ENCODE measurements at places on chromosomes 7 and 10. TPM values are rescaled to one million over a fixed set of nuclear protein-coding genes. Genes with fewer than 3 reads are reported as not detected.

GRCh38 chr7:155309021-155309338 is 11.3 kb downstream of the INSIG1 start:
- H3K4me1 ChIP-seq: no peaks in the 10 kb centered on the region
- no peak for DNase-seq
- peaks cover 15% of the 10 kb centered on the region for H3K36me3 ChIP-seq
- no peaks in the 10 kb centered on the region for H3K27me3 ChIP-seq

DNA sequence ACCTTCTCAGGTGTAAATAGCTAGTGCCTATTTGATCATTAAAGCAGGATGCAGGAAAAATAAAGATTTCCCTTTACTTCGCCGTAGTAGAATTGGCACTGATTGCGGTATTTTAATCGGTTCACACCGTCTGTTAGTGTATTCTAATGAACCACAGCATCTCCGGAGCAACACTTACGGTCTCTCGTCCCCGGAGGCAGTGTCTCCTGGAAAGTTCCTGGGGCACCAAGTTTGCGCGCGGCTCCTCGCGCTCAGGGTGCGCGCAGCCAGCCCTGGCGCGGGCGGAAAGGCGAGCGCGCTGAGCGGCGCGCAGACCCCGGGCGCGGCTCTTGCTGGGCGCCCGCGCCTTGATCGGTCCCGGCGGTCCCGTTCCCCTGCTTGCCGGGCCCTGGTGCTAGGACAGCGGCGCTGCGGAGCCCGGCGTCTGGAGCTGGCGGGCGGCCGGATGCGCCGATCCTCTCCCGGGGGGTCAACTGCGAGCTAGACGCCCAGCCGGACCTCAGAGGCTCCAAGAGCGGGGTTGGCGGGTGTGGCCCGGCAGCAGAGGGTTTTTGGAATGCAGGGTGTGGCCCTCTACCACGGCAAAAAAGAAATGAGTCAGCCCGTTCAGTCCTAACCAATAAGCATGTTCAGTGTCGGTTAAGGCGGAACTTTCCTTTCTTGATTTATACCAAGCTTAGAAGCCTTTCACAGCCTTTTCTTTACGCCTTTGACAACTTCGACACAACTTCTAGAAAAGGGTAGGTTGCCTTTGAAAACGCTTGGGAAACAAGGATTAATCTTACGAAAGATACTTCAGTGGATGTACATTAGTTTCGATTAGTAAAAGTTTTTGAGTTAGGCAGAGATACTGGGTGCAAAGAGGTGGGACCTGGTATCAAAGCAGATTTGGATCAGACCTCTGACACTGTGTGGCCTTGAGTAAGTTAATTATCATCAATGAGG is 166.8 kb upstream of the ASAH2 start:
- peak overlapping the region; percentile 24 for H3K27ac ChIP-seq
- peaks cover 10% of the 10 kb centered on the region for H3K4me1 ChIP-seq
- no peaks in the 10 kb centered on the region for H3K36me3 ChIP-seq
- peak overlapping the region; percentile 47 for H3K4me3 ChIP-seq
- peak; percentile 80 for DNase-seq

GPER1 gene
- total RNA-seq: 2.0 TPM

DNA sequence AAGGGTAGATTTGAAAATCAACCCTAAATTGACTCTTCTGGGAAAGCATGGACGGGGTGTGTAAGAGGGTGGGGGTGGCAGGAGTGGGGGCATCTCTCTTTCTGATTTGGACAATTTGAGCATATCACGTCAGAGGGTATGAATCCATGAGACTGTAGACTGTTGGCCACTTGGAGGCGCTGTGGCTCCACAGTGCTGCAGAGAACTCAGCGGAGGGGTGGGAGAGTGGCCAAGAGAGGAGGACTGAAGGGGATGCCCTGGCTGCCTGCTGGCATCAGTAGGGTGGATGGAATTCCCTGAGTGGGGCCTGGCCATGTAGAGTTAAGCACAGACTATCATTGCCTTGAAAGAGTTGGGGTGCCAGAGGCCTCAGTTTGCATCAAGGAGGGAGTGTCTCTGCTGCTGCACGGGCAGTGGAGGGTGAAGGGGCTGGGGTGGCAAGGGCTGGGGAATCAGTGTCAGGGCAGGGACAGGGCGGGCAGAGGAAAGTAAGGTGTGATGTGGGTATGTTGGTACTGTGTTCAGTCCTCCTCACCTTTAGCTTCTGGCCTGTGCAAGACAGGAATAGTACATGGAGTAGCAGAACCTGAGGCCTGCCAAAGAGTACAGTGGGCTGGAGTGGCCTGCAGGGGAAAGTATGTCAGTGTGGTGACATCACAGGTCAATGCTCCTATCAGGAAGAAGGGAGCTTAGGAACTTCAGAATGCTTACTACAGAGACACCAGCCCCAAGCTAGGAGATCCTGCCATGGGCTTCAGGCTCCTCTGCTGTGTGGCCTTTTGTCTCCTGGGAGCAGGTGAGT is 133.5 kb upstream of the PRSS58 start:
- H3K4me1 ChIP-seq: peaks cover 2% of the 10 kb centered on the region
- H3K4me3 ChIP-seq: no peak overlapping the region
- peak; percentile 15 for DNase-seq

GRCh38 chr7:32048970-32049491 is 21.2 kb downstream of the PDE1C start:
- no peak for DNase-seq
- H3K36me3 ChIP-seq: peaks cover 7% of the 10 kb centered on the region
- H3K4me1 ChIP-seq: peaks cover 4% of the 10 kb centered on the region
- H3K27ac ChIP-seq: no peak overlapping the region
- no peaks in the 10 kb centered on the region for H3K27me3 ChIP-seq

GRCh38 chr7:129502708-129503685 is 666 bp downstream of the SMKR1 start:
- H3K4me1 ChIP-seq: no peaks in the 10 kb centered on the region
- no peak overlapping the region for H3K27ac ChIP-seq
- peak overlapping the region; percentile 47 for H3K4me3 ChIP-seq
- DNase-seq: no peak
- no peaks in the 10 kb centered on the region for H3K36me3 ChIP-seq
- peaks cover 35% of the 10 kb centered on the region for H3K27me3 ChIP-seq

GRCh38 chr10:86170255-86171108 is 196.1 kb downstream of the GRID1 start:
- no peaks in the 10 kb centered on the region for H3K27me3 ChIP-seq
- H3K27ac ChIP-seq: no peak overlapping the region
- H3K36me3 ChIP-seq: no peaks in the 10 kb centered on the region
- no peak for DNase-seq
- H3K4me1 ChIP-seq: no peaks in the 10 kb centered on the region

GRCh38 chr7:28986028-28986764 is 28.1 kb upstream of the TRIL start:
- H3K36me3 ChIP-seq: no peaks in the 10 kb centered on the region
- peaks cover 22% of the 10 kb centered on the region for H3K4me1 ChIP-seq
- no peak for DNase-seq
- H3K27me3 ChIP-seq: no peaks in the 10 kb centered on the region

DNA sequence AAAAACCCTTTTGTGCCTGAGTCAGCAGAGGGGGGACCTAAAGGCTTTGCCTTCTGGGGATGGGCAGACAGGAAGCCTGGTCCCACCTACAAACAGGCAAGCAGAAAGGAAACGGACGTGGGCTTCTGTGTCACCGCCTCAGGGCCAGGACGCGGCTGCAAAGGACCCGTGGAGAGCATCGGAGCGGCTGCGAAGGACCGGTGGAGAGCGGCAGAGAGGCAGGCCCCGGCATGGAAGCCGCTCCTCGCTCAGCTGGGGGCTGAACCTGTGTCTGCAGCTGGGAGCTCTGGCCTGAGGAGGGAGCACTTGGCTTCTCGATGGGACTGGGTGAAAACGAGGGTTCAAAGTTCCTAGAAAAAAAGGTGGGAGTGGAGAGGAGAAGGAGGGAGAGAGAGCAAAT is 125.4 kb upstream of the PPP2R2D start:
- H3K36me3 ChIP-seq: no peaks in the 10 kb centered on the region
- no peak for DNase-seq
- no peaks in the 10 kb centered on the region for H3K27me3 ChIP-seq
- no peak overlapping the region for H3K4me3 ChIP-seq

DNA sequence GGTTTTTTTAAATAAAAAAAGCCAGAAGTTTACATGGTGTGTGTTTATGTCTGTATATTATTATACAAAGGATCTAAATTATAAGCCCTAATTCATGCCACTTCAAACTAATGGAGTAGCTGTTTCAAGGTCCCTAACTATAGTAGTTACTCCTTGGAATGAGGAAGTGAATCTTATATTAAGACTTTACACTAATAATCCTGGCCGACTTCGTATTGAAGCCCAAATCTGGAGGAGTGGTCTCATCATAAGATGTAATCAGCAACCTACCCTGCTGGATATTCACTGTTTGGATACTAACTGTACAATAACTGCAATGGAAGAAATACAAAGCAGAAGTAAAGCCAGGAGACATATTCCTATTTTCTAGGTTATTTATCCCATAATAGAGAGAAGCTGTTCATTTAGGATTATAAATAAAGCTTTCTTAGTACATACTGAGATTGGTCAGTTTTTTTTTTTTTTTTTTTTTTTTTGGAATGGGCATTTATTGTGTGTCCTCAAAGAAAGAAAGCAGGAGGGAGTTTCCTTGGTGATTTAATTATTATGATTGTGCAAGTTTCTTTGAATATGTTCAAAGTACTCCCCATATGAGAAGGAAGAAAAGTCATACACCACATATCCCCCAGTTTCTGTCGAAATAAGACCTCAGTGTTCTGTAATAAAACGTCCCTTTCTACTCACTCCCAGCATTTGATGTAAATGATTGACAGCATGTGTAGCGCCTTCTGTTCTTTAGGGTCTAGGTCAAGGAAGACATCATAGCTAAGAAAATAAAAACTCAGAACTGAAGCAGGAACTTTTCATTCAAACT is 397.8 kb downstream of the EXOC4 start:
- H3K4me1 ChIP-seq: peaks cover 4% of the 10 kb centered on the region
- DNase-seq: no peak
- H3K4me3 ChIP-seq: no peak overlapping the region

DNA sequence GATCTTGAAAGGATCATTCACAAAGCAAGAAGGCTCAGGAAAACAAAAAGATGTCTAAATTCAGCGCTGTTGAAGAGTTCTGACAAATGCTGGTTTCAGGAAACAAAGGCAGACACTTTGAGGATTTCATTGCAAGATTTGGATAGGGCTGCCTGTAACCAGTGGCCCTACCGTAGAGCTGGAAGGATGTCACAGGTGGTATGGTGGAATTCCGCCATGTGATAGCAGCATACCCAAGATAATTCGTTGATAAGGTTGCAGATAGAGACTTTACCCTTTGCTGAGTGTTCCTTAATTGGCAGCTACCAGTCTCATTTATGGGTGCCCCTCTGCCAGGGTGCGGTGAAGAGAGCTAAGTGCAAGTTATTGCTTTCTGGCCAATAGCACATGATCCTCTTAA is 100.1 kb downstream of the WDR11 start:
- no peak overlapping the region for H3K27ac ChIP-seq
- peaks cover 14% of the 10 kb centered on the region for H3K27me3 ChIP-seq
- H3K4me3 ChIP-seq: no peak overlapping the region
- H3K4me1 ChIP-seq: no peaks in the 10 kb centered on the region
- no peaks in the 10 kb centered on the region for H3K36me3 ChIP-seq
- no peak for DNase-seq

GRCh38 chr10:77416311-77417135 is 221.1 kb downstream of the KCNMA1 start:
- no peaks in the 10 kb centered on the region for H3K27me3 ChIP-seq
- H3K4me3 ChIP-seq: no peak overlapping the region
- peak overlapping the region; percentile 85 for H3K27ac ChIP-seq
- DNase-seq: peak; percentile 88

EMX2 gene
- not detected for total RNA-seq

KDM7A gene
- 2.3 TPM for total RNA-seq

GRCh38 chr7:91055219-91055618 is 209.0 kb upstream of the FZD1 start:
- H3K4me1 ChIP-seq: peaks cover 6% of the 10 kb centered on the region
- 0 out of 2 replicates have a peak, but pooled peaks cover 1% of the 10 kb centered on the region for H3K36me3 ChIP-seq
- H3K27me3 ChIP-seq: no peaks in the 10 kb centered on the region
- H3K4me3 ChIP-seq: no peak overlapping the region
- no peak for DNase-seq

RHOBTB1 gene
- 18.9 TPM for total RNA-seq

GRCh38 chr10:116403740-116404250 is 23.9 kb upstream of the PNLIPRP3 start:
- H3K4me1 ChIP-seq: no peaks in the 10 kb centered on the region
- H3K27ac ChIP-seq: no peak overlapping the region
- DNase-seq: no peak
- H3K36me3 ChIP-seq: no peaks in the 10 kb centered on the region

DNA sequence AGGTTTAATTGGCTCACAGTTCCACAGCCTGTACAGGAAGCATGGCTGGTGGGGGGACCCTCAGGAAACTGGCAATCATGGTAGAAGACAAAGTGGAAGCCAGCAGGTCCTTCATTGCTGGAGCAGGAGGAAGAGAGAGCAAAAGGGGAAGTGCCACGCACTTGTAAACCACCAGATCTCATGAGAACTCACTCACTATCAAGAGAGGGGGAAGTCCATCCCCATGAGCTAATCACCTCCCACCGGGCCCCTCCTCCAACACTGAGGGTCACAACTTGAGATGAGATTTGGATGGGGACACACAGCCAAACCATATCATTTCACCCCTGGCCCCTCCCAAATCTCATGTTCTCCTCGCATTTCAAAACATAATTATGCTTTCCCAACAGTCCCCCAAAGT is 171.9 kb upstream of the CACNA2D1 start:
- H3K4me3 ChIP-seq: no peak overlapping the region
- no peak overlapping the region for H3K27ac ChIP-seq
- H3K36me3 ChIP-seq: no peaks in the 10 kb centered on the region
- no peak for DNase-seq

DNA sequence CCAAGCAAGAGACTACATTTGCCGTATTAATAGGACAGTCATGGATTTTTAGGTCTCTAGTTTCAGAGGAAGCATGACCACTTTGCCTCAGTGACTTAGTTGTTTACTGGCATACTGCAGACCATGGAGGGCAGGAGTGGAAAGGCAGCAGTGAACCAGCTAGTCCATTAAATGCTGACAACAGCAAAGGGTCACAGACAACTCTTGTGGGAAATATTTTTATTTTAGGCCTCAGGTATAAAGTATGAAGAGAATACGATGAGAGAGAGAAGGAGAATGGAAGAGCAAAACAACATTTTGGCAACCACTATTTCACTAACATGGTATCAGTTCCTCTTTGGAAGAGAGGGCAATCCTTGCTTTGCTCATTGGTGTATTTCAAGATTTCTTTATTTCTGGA is 118.0 kb downstream of the RELN start:
- no peak overlapping the region for H3K4me3 ChIP-seq
- no peaks in the 10 kb centered on the region for H3K27me3 ChIP-seq
- no peaks in the 10 kb centered on the region for H3K36me3 ChIP-seq
- no peak for DNase-seq
- H3K4me1 ChIP-seq: no peaks in the 10 kb centered on the region

DNA sequence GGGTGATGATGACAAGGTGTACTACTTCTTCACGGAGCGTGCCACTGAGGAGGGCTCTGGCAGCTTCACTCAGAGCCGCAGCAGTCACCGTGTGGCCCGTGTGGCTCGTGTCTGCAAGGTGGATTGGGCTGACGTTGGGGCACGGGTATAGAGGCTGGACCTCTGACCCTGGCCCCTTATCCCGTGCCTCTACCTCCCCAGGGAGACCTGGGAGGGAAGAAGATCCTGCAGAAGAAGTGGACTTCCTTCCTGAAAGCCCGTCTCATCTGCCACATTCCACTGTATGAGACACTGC is 8.4 kb downstream of the MRPL43 start:
- no peak overlapping the region for H3K27ac ChIP-seq
- H3K4me3 ChIP-seq: no peak overlapping the region
- H3K4me1 ChIP-seq: no peaks in the 10 kb centered on the region
- DNase-seq: no peak
- peaks cover 31% of the 10 kb centered on the region for H3K36me3 ChIP-seq
